T-helper 2 cell treated with Interferon-gamma antibody and Interleukin-4, amounts not matched to agents 5 μg/mL and 100 μg/mL, for 36 hours (primary cell): ENCODE measurements at places on chromosomes 2 and 18.

GRCh38 chr18:23220355-23220754, 85.1 kb downstream of the CABLES1 start:
- no peak for DNase-seq

GRCh38 chr18:35436076-35436649, 59.0 kb upstream of the ZNF396 start:
- no peak for DNase-seq

DNA sequence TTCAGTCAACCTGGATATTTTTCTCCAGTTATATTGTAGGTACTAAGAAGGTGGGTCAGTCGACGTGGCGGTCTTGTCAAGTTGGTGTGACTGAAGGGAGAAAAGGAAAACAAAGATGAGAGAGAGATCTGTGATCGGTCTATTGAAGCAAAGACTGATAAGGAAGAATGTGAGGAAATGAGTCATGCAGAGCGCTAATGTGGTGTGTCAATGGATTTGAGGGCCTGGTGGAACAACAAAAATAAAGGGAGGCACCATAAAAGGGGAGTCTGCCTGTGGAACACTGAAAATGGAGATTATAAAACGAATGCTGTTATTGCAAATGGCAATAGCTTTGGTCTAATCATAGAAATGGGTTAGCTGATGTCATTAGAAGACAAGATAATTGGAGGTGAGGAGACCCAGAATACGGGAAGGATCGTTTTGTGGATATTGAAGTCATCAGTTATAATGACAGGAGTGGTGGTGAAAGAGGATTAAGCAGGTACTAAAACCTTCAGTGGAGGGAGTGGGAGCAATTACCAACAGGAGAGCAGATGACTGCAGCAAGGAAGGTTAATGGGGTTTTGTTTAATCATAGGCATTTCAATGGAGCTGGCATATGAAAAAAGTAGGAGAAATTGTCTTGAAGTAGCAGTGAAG, 599.1 kb upstream of the FSHR start:
- no peak for DNase-seq

- DNase-seq: no peak
Observed at GRCh38 chr2:233265899-233266431, 14.5 kb downstream of the ATG16L1 start.

DNA sequence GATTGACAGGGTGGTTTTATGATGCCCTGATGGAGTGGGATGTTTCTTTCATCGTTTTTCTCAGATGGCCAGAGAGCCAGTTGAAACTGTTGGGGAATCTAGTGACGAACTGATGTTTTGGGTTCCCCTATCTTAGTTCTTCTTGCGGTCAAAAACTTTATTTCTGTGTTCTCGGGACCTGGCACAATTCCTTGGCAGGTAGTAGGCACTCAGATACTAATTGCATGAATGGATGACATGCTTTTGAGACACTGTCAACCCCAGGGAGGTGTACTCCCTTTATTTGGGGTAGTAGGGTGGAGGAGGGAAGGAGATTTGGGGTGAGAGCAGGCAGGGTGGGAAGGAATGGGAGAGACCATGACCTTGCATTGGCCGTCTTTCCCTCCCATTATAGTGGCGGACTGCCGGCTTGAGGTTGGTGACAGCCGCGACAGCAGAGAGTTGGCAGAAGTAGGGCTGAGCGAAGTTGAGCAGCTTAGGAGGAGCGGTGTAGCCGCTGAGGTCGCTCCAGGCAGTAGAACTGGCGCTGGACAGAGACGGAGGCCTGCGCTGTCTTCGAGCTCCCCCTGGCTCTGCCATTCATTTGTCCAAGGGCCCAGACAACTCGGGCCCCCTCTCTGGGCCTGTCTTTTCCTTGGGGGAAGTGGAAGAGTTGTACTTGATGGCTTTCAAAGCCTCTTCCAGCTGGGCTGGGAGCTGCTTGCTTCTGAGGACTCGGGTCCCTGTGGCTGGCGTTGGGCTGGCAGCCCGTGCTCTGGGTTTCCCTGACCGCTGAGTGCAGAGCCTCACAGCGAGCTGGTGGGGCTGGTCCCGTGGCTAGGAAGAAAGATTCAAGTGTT, 2.6 kb downstream of the TET3 start:
- DNase-seq: peak; percentile 48

- DNase-seq: no peak
Observed at GRCh38 chr2:27615316-27615715, 13.5 kb downstream of the CCDC121 start.

GRCh38 chr2:235928751-235929370, 239.3 kb downstream of the GBX2 start:
- DNase-seq: no peak

GRCh38 chr2:96534701-96535181, 1.8 kb upstream of the ARID5A start:
- DNase-seq: no peak

GRCh38 chr2:135944625-135945024, 40.8 kb downstream of the DARS1 start:
- no peak for DNase-seq

DNA sequence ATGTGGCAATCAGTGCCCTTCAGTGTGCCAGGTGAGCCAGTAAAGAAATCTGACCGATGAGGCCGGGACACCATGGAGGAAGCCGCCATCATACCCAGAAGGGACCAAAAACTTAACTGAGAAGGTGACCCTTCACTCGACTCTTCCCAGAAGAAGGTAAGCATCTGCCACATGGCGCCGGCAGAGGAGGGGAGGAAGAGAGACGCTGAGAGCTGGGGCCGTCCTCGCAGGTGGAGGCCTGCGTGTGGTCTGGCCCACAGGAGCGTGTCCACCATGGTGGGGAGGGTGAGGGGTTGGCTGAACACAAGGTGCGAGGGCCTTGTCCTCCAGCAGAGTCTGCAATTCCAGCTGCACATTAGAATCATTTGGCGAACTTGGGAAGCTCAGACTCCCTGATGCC, 513.1 kb upstream of the RAB6C start:
- DNase-seq: no peak

GRCh38 chr2:47109007-47109375, 46.1 kb downstream of the STPG4 start:
- no peak for DNase-seq

DNA sequence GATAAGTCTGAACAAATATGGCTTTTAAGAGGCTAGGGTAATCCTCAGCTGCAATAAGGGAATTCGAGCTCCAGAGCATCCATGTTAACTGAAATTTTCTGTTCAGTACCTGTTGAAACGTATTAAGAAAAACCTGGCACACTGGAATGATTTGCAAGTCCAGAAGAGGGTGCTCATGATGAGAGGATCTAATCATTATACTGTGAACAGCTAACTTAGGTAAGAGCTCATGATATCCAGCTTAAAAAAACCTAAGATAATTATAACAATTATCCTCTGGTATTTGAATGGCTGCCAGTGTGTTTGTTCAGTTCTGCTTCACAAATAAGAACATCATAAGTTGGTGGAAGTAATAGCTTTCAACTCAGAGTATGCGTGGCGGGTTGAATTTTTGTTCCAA, 1118.3 kb upstream of the DDX18 start:
- no peak for DNase-seq

- DNase-seq: no peak
Observed at GRCh38 chr2:216113572-216113971, 4.4 kb downstream of the XRCC5 start.

DNA sequence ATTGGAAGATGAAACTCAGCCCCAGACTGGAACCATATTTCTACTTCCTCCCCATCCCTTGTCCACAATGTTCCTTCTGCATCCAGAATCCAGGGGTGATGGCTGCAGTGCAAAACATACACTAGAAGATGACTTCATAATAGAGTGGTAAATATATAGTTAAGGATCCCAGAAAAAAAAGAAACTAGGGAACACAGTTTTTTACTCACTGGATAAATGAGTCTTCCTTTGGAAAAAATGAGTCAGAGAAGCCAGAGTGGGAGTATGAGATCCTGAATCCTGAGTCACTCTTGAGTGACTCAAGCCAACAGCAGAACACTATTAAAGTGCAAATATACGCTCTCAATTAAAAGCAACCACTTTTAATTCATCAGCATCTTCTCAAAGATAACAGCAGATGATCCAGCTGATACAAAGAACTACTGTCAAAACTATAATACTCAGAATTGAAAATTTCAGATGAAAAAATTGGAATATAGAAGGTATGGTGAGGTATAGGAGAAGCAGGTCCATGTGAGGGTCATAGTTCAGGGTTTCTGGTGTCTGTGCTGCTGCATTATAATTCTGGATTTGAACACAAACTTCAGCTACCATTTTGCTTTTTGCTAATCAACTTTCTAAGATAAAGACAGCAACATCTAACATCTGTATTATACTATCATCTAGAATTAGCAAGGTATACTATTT, 987.2 kb upstream of the CDH2 start:
- DNase-seq: no peak

- no peak for DNase-seq
Observed at GRCh38 chr2:240388471-240389301, 46.8 kb upstream of the GPC1 start.

DNA sequence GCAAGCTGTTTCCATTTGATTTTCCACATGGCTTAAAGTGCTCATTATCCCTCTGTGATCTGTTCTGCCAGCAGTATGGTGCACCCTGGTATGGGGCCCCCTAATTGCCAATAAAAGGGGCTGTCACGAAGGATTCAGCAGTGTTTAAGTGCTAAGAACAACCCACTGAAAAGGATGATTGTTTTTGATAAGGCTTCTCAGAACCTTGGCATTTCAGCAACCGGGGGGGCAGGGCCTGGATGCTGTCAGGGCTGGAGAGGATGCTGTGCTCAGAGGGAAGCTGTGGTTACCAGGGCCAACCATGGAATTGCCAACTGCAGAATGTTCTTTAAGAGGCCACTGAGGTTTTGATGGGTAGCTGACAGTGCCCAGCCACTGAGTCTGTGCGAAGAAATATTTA, 117.8 kb downstream of the CTIF start:
- DNase-seq: no peak

DNA sequence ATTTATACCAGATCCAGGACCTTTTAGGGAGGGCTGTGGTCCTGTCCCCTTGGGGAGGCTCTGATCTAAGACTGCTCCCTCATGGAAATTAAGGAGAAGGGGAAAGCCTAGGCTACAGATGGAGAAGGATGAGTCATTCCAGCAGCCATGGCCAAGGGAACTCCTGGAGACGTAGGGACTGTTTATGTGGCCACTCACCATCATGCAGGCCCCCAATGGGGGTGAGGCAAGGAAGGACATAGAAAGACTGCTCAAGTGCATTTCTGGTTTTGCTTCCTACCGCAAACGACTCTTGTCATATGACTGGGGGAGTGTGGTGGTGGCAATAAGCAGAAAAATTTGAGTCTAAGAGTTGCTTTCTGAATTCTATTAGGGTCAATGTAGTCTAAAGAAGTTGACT, 54.0 kb upstream of the CYP1B1 start:
- DNase-seq: no peak
